ENCODE measurements at places on chromosomes 4 and X.

DNA sequence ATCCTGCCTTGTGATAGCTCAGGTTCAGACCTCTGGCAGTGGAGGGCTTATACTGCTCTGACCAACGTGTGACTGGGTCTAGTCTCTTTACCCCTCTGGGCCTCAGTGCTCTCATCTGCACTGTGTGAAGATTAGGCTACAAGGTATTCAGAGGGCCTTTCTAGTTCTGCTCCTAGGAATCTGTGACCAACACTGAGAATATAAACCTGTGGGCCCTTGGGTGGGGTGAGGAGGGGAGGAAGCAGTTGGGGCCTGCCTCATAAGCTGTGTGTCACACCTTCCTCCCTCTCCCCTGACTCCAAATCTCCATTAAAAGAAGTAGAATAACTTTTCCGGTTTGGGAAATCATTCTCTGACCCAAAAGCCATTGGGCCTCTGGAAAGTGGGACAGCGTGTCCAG lies 66.3 kb upstream of the MSN start:
- no peak for DNase-seq

DNA sequence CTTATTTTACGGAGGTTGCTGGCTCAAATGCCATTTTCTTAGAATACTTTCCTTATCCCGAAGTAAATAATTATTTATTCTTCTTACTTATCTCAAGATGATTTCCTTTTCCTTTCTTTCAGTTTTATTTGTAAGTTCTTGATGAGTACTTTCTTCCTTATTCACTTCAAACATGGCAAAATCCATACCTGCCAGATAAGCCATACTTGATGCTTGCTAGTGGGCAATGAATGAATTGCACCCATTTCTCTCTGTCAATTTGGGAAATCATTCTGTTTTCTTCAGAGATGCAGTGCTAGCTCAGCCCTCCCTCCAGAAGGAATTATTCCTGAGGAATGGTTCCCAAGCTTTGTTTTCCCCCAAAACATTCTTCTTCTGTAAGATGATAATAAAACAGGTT lies 598.3 kb downstream of the SPRY1 start:
- DNase-seq: no peak

- DNase-seq: no peak
Observed at GRCh38 chr4:67576538-67576937, 18.0 kb downstream of the STAP1 start.

DNA sequence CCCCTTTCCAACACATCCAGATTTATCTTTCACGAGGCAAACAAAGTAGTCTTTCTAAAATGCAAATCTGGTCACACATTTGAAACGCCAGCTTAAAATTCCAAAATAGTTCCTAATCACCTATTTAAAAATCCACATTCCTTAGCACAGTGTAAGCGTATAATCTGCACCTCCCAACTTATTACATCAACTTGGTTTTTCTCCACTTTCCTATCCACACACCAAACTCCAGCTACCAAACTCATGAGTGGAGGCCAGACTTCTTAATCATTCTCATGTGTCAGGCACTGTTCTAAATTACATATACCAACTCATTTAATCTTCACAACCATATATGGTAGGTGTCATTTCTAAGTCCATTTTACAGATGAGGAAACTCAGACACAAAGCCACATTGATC lies 33.8 kb downstream of the ENOX2 start:
- DNase-seq: no peak

DNA sequence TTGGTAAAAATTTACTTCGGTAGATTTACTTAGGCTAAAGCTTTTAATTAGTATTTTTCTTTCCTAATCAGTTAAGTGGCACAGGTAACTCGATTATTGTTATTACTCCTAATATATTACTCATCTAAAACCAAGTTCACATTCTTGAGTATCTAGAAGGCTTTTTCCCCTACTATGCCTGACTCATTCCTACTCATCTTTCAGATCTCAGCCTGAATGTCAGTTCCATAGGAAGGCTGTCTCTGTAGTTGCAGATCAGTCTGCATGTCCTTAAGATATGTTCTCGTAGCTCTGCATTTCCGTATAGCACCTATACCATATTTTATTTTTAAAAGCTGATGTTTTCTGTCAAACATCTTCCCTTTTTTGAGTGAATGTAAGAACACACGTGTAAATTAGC lies 5.9 kb upstream of the FAM184B start:
- no peak for DNase-seq

DNA sequence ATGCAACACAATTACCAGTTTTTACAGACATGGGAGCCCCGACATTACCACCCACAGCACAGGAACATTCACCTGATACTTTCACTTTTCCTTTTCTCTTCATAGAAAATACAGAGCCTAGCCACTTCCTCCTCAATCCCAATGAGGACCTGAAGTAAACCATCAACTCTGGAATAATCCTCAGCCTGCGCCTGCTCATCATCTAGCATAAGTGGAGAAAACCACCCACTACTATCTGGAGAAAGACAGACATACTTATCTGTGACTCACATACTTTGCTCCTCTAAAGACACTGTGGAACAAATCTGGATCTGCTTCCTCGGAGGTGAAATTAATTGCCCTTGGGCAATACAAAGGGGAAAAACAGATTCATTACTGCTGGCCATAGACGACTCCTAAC lies 47.8 kb downstream of the ZCCHC13 start:
- no peak for DNase-seq

DNA sequence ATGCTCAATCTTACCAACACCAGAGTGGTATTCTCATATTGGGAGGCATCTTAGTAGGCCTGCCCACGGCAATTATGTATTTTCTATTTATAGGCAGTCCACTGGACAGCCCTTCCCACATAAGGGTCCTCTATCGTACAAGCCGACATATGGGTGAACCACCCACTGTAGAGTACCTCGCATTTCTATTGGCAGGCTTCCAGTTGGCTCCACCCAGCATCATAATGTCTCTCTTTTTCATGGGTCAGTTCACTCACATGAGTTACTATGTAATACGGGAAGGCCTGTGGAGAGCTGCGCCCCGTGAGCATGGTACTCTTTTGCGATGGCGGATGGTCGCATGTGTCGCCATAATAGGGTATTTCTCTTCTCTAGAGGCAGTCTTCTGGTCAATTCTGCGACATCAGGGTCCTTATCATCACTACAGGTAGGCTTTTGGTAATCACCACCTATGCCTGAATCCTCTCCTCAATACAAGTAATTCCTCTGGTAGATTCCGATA lies 29.4 kb upstream of the FOXR2 start:
- DNase-seq: no peak
